GM23338 (cell line): ENCODE measurements at places on chromosomes 2 and 18. TPM values are rescaled to one million over a fixed set of nuclear protein-coding genes. Genes with fewer than 3 reads are reported as not detected.

DNA sequence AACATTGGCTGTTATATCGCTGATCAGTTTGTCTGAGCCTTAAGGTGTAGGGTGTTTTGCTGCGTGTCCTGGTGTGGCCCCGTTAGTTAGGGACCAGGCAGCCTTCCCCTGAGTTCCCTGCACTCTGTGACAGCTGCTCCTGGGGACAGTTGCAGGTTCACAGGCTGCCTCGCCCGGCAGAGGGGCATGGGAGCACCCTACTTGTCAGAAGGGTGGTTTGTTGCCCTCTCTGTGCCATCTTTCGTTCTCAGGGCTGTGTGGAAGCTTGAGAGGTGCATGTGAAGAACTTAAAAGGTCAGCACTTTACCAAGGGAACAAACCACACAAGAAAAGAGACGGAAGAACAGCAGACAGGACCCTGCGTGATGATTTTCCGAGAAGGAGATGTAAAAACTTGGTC lies 159.6 kb downstream of the LDLRAD4 start:
- no peak for DNase-seq

GRCh38 chr2:29920631-29921559 lies 491 bp downstream of the ALK start:
- peak; percentile 60 for DNase-seq

DNA sequence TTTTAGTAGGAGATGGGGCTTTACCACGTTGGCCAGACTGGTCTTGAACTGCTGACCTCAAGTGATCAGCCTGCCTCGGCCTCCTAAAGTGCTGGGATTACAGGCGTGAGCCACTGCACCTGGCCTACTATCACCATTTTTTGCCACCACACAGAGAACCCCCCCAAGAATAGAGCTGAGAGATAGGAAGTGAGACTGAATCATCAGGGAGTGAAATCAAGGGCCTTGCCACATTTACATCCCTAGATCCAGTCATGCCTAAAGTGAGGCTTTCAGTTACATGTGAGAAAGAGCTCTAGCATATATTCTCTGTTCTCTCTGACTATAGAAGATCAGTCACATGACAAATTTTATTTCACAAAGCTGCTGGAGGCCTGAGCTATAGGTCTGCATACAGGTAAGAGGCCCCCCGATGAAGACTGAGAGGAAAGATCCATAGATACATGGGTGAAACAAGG lies 28.0 kb upstream of the KCMF1 start:
- DNase-seq: no peak

DNA sequence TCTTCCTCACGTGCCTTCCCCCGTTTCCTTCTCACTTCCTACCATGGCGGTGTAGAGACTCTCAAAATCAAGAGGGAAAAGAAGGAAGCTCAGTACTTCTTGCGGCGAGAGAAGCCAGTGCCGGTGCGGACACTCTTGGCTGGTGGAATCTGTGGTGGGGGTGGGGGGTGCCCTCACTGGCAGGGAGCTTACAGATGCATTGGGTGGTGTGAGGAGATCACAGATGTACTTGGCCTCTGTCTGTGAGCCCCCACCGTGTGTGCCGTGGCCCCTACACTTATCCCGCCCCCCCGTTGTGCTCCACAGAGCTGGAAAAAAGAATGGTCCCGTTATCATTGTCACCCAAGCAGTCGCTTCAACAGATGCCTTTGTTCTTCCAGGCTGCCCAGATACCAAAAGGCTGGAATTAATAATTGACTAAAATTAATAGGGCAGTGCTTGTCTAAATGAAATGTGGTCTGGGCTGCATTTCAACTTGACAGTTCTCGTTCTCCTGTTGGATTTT lies 79.8 kb downstream of the VAPA start:
- DNase-seq: no peak

DNA sequence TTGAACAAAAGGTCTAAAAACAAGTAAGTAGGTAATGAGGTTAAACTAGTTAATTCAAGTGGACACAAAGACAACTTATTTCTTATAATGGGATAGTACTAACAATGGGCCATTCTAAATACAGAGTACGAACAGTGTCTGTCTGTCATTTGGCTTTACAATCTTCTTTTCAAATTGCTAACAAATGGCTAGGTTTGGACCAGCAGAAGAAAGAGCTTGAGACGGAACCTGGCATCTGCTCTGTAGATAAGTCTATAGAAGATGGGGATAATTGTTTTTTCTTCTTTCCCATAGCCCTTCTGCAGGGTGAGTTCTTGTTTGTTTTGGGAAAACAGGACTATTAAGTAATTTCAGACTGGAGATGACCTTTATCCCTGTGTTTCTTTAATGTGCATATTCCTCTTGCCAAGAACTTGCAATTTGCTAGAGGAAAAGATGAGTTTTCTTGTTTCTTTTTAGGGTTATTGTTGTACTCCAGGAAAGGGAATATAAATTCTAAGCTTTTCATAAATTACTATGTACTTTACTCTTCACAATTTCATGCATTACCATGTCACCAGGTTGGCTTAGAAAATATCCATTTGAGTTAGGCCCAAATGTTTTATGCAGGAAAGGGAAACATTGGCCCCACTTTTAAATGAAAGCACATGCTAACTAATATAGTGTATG lies 500.5 kb upstream of the SYT4 start:
- DNase-seq: no peak

Gene ONECUT2
- total RNA-seq: 1.7 and 2.2 TPM in 2 replicates

Gene POMC
- total RNA-seq: 7.8 and 12.3 TPM in 2 replicates
